ENCODE measurements at places on chromosomes 5 and 9. TPM values are rescaled to one million over a fixed set of nuclear protein-coding genes. Genes with fewer than 3 reads are reported as not detected.

GRCh38 chr9:126639318-126640000 is 25.7 kb downstream of the LMX1B start:
- DNase-seq = no peak

Gene PCDHGA1
- 0.38 TPM for total RNA-seq

GRCh38 chr5:143108498-143109128 is 294.9 kb downstream of the NR3C1 start:
- DNase-seq = no peak

DNA sequence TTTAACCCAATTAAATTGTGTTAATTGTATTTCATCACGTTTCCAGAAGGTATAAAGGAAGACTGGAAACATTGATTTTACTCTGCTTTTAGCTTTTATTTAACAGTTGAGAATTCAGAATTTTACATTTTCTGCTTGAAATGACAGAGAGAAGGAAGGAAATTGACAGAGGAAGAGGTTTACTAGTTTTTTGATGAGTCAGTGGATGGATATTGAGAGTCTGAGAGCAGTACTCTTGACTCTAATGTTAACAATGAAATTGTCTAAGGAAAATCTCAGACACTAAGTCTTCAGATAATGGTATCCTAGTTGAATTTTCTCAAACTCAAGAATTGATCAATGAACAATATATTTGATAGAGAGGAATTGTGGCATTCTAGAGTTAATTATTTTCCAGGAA is 60.6 kb downstream of the IPO11 start:
- DNase-seq = no peak

DNA sequence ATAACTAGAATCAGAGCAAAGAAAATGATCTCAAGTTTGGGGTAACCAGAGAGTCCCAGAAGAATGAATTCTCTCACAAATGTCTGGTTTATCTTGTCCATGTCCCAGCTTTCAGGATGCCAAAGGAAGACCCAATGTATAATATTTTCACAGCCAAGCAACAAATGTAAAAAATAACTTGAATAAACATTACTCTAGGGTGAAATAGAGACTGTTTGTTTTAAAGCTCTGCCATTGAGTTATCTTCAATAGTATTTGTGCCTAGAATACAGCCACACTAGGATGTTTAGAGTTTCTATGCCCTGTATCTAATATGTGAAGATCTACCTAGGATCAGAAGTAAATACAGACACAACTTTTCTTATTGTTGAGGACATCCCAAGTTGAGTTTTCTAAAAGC is at the start of gene OR13C4:
Gene OR13C4, minus strand, starts transcription at position 101 of the 400 bp plus-strand sequence. Its CDS starts 0 bp downstream, at position 101.
- no peak for DNase-seq

Gene ZNF367
- total RNA-seq = 2.3 TPM

GRCh38 chr9:89153232-89154017 is 25.2 kb downstream of the SHC3 start:
- no peak for DNase-seq

DNA sequence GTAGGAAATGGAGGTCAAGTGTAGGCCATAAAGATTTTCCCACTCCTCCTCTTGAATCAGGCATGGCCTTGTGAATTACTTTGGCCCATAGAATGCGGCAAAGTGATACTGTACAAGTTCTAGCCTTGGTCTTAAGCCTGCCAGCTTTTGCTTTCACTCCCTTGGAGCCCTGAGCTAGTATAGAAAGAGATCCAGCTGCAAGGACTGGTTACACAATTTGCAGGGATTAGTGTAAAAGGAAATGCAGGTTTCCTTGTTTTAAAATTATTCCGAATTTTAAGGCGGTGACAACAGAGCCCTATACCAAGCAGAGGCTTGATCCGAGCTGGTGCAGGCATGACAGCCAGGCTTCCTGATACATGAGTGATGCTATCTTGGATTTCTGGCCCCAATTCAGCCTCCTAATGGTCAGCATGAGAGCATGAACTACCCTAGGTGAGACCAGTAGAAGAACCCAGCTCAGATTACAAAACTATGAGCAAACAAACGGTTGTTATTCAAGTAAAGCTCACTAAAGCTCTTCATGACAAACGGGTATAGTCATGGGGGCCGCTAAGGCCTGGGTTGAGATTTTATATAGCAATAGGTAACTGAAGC is 257.9 kb downstream of the DOCK8 start:
- DNase-seq = no peak

Gene SPINK7
- total RNA-seq = 321 TPM

DNA sequence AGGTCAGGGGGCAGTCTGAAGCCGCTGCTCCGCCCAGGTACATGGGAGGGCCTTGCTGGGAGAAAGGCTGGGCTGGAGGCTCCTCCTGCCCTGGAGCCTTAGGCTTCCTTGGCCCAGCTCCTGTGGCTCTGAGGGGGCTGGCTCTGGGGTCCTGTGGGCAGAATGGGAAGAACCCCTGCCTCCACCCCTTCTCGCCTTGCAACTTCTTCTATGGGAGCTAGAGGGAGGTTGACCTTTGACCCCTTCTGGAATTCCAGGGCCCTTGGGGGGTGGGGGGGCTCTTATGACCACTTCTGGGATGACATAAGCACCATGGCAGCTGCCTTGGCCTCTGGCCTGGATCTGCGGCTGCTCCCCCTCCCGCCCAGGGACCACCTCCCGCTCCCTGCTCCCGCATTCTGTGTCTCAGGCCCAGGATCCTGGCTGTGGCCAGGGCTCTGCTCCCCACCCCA is 32.2 kb downstream of the IER5L start:
- DNase-seq = no peak

Gene IRX2
- 7.6 TPM for total RNA-seq

Gene SPRY4
- 1.9 TPM for total RNA-seq

DNA sequence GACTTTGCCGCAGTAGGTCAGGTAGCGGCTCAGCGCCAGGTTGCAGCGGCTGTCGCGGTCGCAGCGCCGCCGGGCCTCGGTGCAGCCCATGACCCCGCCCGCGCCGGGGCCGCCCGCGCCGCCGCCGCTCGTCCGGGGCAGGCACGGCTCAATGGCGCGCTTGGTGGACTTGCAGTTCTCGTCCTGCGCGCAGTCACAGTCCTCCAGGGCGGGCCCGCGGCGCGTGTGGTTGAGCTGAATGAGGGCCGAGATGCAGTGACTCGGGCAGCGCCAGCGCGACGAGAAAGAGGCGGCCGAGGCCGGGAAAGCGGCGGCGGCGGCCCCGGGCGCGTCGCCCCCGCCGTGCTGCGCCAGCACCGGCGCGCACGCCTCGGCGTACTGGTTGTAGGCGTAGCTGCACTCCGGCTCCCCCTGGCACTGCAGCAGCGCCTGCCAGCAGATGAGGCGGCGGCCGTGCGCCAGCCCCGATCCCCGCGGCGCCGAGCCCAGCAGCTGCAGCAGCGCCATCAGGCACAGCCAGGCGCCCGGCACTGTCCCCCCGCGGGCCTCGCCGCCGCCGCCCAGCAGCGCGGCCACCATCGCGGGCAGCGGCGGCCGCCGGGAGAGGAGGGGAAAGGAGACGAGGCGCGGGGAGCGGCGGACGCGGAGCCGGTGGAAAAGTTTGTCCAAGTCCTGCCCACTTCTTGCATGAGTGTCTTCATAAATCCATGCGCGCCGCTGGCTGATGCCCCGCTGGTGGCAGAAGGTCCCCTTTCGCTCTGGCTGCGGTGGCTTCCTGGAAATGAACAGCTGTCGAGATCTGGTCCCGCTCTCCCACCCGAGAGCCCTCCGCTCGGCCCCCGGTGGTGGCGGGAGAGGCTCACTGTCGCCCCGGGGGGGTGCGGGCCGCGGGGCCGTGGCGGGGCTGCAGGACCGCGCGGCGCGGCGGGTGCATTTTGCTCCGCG is 833 bp downstream of the GAS1 start:
- DNase-seq = peak; percentile 22

Gene TMEM161B
- 11.9 TPM for total RNA-seq

Gene PCDHB16
- total RNA-seq = 0.11 TPM

- DNase-seq = no peak
These were observed 526.1 kb upstream of the WWC1 start for GRCh38 chr5:167765352-167765751.

DNA sequence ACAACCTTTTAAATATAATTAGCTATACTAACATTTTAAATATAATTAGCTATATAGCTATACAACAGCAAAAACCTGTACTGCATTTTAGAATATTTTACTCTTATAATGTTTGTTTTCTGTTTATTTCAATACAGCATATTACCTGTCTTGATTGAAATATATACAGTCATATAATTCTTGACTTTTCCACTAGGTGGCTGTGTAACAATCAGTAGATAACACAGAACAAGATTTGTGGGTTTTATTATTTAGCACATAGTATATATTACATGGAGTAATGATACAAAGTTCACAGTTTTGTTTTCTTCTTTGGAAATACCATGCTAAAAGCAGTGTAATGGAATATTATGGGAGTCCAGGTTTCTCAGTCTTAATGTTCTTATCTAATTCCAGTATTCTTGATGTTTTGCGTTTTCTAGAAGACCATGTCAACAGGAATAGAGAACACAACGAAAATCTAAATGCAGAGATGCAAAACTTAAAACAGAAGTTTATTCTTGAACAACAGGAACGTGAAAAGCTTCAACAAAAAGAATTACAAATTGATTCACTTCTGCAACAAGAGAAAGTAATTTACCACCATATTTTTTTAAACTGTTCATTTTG is 13.3 kb downstream of the HMMR start:
- DNase-seq = no peak

- no peak for DNase-seq
These were observed 36.6 kb downstream of the TTLL11 start for GRCh38 chr9:122056484-122056883.

Gene ESM1
- not detected for total RNA-seq

GRCh38 chr9:26054600-26055520 is 376.6 kb upstream of the TUSC1 start:
- DNase-seq = no peak

GRCh38 chr5:5371957-5372356 is 50.5 kb upstream of the ICE1 start:
- DNase-seq = no peak

DNA sequence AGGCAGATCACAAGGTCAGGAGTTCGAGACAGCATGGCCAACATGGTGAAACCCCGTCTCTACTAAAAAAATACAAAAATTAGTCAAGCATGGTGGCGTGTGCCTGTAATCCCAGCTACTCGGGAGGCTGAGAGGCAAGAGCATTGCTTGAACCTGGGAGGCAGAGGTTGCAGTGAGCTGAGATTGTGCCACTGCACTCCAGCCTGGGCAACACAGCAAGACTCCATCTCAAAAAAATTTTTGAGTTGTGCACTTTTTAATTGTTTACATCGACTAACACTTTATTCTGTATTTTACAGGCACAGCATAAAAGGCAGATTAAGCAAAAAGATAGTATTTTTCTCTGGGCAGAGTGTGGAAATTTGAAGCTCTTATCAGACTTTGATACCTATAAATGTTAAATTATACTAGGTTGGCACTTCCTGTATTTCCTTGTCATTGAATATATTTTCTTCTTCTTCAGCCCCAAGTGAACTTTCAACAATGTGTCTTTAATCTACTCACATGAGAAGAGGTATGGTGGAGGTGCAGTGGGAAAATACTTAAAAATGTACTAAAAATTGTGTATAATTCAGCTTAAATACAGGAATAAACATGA is 180.6 kb upstream of the ELL2 start:
- DNase-seq = no peak

GRCh38 chr5:33308586-33308985 is 132.2 kb upstream of the TARS1 start:
- no peak for DNase-seq

Gene DOLK
- total RNA-seq = 15.3 TPM

Gene SHISAL2B
- total RNA-seq = not detected

DNA sequence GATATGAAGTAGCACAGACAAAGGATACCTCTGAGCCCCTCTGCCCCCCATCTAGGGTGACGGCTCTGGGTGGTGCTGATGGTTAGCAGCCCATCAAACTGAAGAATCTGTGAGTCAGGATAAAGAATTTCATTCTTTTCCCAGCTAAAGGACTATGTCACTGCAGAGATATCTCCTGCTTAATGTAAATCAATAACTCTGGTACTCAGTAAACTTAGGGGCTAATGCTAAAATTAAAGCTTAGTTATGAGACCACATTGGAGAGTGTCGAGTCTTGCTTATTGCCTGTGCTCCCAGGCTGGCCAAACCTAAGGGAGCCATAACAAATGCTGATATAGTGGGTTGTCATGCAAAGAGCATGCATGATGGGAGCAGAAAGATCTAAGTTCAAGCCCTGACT is 25.6 kb upstream of the ACTBL2 start:
- no peak for DNase-seq

Gene OTP
- not detected for total RNA-seq

DNA sequence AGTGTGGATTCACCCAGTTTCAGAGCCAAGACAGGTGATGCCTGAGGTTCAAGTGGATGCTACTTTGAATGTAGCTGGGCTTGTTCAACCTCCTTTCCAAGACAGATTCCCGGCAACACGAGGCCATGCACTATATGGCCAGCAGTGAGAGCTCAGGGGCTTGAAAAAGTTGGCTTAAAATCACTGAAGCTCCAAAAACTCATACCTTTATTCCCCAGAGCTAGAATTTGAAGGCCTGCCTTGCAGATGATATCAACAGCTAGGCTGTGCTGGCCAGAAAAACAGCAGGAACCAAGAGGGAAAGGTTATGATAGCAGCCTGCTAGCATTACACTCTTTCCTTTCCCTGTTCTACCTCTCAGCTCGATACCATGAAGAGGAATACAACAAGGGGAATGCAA is 120.2 kb upstream of the DAB2 start:
- no peak for DNase-seq

DNA sequence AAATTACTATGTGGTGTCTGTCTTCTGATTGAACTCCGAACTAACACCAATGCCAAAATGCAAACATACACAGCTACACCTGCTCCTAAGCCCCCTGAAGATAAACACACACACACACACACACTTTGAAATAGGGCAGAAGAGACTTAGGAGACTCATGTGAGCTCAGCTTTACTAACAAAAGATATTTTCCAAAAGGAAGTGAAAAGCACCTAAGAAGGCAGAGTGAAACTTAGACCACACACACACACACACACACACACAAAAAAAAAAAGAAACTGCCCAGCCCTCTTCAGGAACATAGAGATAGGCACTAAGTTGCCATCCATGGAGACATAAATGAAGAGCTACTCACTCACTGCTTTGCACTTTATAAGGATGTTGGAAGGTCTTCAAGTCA is 45.2 kb upstream of the APC start:
- no peak for DNase-seq

GRCh38 chr5:57987552-57987951 is 472.3 kb downstream of the PLK2 start:
- no peak for DNase-seq

DNA sequence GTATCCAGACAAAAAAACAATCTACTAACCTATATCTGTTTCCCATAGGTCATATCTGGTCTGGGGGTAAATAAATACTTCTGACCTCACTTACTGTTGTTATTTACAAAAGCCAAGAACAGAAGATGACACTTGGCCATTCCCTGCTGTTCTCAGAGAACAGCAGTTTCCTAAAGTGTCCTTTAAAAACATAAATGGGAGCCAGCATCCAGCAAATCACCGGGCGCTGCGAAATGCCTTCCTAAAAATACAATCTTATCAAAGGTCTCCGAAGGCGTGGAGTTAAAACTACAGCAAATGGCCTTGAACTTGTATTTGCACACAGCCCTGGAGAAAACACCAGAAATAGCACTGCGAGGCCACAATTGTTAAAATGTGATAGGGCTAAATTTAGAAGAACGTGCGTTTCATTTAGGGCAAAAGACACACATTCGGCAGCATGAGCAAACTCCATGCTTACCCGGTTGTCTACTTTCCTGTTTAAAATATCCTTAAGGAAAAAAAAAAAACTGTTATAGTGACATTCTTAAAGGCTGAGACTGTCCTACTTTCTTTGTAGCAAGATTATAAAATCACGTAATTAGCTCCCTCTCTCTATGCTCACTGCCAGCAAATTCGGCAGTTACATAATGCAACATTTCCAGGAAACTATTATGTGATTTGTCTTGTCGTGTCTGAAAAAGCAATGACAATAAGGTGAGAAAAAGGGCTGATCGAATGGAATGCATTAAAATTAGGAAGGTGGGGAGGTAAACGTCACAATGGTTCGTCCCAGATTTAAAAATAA is 1.5 kb downstream of the NFIL3 start:
- DNase-seq = no peak

Data from esophagus squamous epithelium (tissue), 5 donors.